ENCODE measurements at places on chromosomes 4 and X.

DNA sequence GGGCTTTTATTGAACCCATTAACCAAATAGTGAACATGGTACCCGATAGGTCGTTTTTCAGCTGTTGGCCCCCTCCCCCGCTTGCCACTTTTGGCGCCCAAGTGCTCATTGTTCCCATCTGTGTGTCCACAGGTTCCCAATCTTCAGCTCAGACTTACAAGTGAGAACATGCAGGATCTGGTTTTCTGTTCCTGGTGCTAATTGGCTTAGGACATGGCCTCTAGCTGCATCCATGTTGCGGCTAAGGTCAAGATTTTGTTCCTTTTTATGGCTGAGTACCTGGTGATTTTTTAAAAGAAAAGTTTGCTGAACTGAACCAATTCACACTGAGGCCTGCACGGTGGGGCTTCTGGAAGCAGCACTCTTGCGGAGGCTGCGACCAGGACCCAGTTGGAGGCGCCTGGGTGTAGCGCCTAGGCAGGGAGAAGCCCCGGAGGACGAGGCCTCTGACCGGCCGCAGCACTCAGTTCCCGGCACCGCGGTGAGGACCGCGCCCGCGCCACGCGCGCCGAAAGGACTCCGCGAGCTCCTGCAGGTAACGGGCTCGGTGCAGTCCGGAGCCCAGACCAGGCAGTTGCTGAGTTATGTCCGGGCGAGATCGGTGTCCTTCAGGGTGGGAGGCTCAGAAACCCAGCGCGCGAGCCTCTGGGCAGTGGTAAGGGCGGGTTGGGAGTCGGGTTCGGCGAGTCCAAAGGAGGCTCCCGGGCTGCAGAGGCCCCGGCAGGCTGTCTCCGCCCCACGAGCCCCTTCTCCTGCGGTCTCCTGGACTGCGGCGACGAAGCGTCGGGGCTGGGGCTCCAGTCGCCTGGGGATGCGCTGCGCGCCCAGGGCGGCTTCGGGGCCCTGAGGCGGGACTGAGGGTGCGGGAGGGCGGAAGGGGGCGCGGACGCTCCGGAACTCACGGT is 15.8 kb upstream of the SLC25A4 start:
- DNase-seq = peak; percentile 37

- no peak for DNase-seq
Observed at GRCh38 chr4:107215222-107215621, 179.1 kb upstream of the DKK2 start.

DNA sequence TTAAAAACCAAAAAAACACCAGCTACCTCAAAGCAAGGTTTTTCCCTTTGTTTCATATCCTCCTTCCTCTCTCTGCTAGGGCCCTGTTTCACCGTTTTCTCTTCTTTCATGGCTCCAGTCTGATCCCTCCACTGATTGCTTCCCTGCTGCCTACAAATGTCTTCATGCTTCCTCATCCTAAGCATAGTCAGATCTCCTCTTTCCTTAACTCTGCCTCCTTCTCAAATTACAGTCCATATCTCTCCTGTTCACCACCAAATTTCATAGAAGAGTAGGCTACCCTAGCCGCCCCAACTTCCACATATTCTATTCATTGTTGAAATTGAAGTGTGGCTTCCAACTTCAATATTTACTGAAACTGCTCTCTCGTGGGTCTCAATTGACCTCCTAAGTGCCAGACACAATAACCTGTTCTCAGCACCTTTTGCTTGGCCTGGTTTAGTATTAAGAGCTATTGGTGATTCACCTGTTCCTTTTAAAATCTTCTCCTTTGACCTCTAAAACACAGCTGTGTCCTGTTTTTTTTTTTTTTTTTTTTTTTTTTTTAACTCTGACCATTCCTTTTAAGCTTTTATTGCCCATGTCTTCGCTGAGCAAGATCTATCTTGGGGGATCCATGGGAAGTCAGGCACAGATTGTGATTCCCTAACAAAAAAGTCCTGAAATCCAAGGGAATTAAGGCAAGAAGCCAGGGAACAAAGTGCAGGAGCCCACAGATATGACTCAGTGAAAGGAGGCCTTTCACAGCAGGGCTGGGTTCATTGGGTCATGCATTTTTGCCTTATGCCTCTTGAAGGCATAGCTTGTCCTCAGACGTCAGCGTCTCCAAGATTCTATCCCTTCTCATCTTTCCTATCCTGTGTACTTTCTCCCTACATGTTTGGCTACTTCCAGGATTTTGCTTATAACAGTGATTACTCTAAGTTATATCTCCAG is 85.4 kb downstream of the RPS3A start:
- DNase-seq = peak; percentile 42

DNA sequence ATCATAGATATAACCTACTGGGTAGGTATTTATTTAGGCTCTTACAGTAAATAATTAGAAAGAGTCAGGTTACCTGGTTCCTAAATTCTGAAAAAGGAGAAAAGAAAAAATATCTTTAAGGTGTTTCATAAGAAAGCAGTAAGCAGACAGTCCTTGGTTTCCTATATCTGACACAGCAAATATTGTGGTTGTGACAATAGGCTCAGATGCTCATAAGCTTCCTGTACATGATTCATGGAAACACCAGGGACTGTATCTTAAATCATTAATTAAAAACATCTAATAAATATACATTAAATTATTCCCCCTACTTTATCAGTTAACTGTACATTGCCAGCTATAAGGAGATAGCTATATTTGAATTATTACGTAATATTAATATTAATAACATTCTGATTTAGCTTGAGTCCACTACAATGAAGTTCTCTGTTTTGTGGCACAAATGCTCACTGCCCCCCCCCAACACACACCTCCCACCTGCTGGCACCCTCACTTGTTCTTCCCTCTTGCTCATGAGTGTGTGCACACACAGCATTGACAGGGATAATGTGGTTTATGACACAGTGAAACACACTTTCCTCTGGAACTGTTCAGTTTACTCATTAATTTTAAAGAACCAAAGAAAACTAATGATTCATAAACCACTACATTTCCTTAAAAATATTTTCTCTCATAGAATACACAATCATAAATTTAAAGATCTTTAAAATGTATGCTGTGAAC is 187.4 kb downstream of the NR3C2 start:
- DNase-seq = no peak

DNA sequence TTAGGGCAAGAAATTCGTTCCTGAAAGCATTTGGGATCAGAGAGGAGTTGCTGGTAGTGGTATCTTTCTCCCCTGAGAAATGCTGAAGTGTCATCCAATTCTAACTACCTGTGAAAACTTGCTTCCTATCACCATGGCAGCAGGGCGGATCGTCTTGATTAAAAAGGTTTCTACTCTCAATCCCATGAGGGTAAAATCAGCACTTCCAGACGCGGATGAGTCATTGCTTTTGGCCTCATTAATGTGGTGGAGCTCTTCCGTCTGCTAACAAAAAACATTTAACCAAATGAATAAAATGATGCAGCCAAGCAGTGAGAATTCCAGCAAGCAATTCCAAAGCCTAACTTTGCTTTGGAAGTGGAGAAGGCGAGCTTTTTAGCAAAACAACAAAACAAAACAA is 325.6 kb downstream of the CAMK2D start:
- DNase-seq = peak; percentile 22

GRCh38 chrX:6184900-6185515 is 43.7 kb downstream of the NLGN4X start:
- DNase-seq = no peak

DNA sequence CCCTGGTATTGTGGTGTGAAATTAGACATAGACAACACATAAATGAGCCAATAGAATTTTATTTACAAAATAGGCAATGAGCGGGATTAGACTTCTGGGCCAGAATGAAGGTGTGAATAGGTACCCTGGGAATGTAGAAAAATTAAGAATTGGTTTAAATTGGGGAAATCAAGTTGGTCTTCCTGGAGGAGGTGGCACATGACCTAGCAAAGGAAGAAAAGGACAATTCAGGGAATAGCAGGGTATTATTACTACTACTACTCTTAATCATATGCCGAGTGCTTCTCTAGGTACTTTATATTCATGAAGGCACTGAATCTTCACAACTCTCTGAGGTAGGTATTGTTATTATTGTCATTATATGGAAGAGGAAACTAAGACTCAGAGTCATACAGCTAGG is 202.1 kb downstream of the LHFPL1 start:
- DNase-seq = no peak

GRCh38 chr4:42420140-42420539 is 22.9 kb downstream of the SHISA3 start:
- no peak for DNase-seq

GRCh38 chr4:120843849-120844527 is 78.5 kb downstream of the PRDM5 start:
- DNase-seq = no peak

- no peak for DNase-seq
Observed at GRCh38 chr4:87758270-87758669, 41.1 kb upstream of the IBSP start.

GRCh38 chrX:153766871-153767673 is 3.0 kb downstream of the PLXNB3 start:
- DNase-seq = no peak

GRCh38 chr4:24965627-24966026 is 52.8 kb upstream of the CCDC149 start:
- peak; percentile 59 for DNase-seq

- DNase-seq = no peak
Observed at GRCh38 chr4:41408859-41409593, 128.9 kb upstream of the LIMCH1 start.

GRCh38 chr4:101515566-101515965 is 168.2 kb upstream of the PPP3CA start:
- no peak for DNase-seq

DNA sequence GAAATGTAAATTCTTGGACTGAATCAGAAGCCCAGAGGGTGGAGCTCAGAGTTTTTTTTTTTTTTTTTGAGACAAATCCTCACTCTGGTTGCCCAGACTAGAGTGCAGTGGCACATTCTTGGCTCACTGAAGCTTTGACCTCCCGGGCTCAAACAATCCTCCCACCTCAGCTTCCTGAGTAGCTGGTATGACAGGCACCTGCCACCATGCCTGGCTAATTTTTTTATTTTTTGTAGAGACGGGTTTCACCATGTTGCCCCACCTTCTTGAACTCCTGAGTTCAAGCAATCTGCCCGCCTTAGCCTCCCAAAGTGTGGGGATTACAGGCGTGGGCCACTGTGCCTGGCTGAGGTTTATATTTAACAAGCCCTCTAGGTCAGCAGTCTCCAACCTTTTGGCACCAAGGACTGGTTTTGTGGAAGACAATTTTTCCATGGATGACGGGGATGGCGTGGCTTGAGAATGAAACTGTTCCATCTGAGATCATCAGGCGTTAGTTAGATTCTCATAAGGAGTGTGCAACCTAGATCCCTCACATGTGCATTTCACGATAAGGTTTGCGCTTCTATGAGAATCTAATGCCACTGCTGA is 76.7 kb downstream of the FHIP1A start:
- DNase-seq = no peak

DNA sequence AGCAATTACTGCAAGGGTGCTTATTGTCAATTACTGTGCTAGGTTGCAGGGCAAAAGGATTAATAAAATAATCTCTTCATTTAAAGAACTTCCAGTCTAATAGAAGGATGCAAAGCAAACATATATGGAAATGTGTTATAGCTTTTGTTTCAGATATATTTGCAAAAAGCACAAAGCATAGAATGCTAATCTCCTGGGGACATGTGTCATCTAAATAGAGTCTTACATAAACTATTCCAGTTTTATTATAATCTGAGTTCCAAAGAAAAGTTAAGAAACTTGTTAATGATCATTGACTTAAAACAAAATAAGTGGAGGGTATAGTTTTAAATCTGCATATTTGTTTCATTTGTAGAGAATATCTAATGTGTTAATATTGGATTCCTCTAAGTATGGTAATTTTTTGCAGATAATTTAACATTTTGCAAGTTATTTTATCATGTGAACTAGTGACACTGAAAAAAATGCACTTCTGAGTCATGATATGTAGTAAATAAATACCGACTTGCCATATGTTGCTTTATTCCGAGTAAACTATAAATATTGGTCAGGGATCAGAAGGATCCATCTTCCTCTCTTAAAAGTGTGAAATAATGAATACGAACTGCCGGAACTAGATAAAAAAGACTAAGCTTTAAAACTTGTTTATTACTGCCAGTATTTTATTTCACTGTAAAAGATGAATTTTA is 231.9 kb upstream of the FAT4 start:
- DNase-seq = no peak

- peak; percentile 7 for DNase-seq
Observed at GRCh38 chr4:158622251-158622650, 49.4 kb downstream of the C4orf46 start.

- no peak for DNase-seq
Observed at GRCh38 chr4:26076000-26076587, 162.1 kb downstream of the SMIM20 start.
